ENCODE measurements at places on chromosomes 5 and 9.
A peak's percentile ranks its signal among the peaks of the same experiment; 100 is the strongest.

- no peak for DNase-seq
Observed at GRCh38 chr9:34686231-34686630, 4.8 kb downstream of the CCL19 start.

DNA sequence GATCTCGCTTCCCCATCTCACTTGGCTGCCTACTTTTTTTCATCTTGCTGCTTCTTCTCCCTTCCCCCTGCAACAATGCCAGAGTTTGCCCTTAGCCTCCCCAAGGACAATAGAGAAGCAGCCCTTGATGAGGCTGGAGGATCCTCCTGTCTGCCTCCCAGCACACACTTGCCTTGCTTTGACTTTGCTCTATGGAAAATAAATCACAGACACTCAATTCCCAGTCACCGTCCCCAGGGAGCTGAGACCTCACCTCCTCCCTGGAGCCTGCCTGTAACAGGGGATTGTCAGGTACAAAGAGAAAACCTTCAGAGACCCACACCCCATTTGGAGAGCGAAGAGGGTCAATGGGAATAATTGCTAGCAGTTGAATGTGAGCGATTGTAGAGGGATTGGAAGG is 242.1 kb upstream of the ZNF462 start:
- no peak for DNase-seq

- DNase-seq = no peak
Observed at GRCh38 chr5:173291722-173292658, 36.2 kb downstream of the STC2 start.

DNA sequence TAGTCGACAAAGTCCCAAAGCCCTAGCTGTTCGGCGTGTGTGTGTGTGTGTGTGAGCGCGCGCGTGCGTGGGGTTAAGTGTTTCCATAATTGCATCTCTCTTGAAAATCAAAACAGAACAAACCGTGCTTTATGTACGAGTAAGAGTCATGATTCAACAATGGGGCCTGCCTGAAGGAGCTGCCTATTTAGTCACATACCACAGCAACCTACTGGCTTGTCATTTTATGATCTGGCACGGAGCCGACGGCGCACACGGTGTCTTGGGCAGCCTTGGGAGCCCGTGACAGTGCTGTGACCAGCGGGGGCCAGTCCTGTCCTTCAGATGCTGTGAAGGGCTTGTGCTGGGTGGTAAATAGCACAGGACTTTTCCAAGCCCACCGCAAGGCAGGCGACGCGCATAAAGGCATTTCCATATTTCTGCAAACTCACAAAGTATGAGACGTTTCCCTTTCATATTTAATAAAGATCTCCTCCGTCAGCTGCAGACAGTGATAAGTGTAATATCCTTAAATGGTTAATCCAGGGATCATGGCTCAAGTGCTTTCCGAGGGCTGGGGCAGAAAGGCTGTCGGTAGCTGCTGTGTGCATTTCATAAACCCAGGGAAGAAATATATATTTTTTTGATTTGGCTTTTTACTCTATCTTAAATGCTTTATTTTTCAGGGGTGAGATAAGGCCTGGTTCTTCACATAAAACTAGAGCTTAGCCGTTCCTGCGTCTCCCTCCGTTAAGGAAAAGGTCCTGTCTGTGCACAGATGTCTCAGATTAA is 270.2 kb upstream of the IRX1 start:
- DNase-seq = peak; percentile 56

DNA sequence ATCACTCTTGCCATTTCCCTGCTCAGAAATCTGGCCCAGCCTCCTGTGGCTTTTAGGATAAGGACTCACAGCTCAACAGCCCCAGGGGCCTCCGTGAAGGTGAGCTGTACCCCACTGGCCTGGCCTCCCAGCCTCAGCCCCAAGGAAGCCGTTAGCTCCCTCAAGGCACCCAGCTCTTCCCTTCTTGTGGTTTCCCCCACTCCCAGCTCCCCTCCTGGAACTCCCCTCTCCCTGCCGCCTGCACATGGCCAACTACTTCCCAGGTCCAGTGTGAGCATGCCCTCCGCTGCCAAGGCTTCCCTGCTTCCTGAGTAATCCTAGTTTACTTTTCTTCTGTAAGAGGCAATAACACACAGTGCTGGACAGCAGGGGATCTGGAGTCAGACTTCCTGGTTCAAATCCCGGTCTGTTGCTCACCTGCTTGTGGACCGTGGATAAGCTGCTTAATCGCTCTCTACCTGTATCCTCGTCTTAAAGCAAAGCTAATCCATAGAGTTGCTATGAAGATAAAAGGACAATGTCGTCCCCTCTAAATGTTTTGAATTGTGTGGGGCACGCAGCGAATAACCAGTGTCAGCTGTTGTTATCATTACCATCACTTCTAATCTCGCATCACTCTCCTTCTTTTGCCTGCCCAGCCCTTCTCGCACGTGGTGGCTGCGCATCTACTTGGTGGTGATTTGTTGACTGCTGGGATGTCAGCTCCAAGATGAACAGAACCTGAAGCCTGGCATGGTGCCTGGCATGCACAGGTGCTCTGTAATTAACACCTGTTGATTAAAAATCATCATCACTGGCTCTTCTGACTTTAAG is 86.6 kb downstream of the C5orf15 start:
- DNase-seq = no peak

Measured in NCI-H1092 (cell line).